ENCODE measurements at places on chromosomes 16 and 17.

DNA sequence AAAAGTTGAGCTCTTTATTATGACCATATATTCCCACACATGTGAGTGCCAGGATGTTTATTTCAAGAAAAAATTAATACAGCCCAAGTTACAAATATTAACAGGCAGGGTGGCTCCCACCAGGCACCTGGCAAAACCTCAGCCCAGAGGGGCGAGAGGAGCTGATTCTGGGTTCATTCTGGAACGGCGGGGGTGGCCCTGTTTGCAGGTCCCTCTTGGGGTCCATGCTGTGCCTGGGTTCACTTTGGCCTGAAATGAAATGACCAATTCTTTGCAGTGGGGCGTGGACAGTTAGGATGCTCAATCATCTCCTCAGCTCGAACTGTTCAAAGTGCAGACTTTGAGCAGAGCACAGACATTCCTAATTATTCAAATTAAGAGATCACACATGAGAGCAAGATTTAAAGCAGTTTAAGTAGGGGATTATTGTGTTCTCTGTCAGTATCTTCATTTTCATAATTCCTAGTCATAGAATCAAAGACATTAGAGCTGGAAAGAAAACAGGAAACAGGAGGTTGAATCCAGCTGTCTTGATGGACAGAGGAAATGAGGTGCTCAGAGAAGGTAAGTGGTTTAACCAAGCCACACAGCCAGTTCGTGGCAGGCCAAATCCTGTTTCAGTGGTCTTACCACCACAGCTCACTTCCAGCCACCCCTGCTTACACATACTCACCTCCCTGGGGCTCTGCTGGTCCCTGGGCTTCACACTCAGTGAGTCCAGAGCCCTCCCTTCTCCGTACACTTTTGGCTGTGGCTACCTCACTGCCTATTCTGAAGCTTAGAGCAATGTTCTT lies 363.9 kb upstream of the TNRC6C start:
- peak; percentile 54 for DNase-seq

DNA sequence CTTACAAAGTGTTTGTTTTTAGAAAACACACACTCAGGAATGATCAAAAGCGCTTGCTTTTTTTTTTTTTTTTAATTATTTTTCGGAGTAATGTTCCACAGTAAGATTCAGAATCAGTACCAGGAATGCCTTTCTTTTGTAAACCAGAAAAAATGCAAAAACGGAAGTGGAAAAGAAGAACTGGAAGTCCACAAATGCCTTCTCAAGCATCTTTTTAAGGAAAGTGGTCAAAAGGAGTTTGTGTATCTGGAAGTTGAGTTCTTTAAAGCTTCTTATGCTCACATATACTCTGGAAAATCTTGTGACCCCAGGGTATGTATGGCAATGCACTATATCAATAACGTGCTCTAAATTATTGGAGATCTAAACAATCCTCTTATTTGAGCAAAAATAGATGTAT lies 126.0 kb downstream of the ABCA8 start:
- no peak for DNase-seq

GRCh38 chr17:50967795-50968194 lies 101.6 kb upstream of the TOB1 start:
- no peak for DNase-seq

DNA sequence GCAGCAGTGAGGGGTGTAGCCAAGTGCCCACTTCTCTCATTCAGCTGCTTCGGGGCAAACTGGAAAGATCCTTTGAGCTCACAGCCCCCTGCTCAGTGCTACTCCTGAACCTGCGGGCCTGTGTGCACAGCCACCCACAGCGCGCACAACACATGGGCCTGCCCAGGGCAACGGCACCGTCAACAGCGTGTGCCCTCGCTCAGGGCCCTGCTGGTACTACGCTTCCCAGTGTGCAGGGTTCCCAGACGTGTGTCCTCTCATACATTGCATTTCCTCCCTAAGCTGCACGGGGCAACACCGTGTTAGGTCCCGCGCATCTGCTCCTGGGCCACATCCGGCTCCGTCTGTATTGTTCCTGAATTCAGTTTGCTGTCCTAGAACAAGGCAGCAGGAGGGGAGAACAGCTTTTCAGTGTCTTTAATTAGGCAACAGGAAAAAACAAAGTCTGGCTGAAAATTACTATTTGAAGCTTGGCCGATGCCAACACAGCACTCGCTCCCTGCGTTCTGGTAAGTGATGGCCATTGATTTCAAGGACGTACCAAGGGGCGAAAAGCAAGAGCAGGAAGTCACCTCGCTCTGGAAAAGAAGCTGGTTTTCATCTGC lies 15.2 kb downstream of the MRM3 start:
- no peak for DNase-seq

GRCh38 chr17:50482516-50482915 lies 3.9 kb downstream of the RSAD1 start:
- DNase-seq, result peak; percentile 32

GRCh38 chr17:45976391-45976754 lies 22.7 kb upstream of the STH start:
- no peak for DNase-seq

- DNase-seq, result no peak
Observed at GRCh38 chr17:76262732-76263344, 2.3 kb upstream of the UBALD2 start.

DNA sequence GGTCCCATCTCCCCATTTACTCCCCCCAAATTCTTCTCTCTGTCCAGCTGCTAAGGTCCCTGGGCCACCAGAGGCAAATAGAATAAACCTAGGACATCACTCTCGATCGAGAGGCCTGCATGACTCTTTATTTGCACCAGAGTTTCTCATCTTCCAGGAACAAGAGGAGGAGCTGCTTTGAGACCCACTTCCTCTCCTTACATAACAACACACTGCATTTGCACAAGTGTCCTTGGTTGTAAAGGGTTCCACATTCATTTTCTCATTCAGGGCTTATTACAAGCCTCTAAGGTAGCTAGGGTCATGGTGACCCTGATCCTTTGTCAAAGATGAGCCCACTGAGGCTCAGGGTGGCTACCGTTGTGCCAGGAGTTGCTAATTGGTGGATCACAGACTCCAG lies 38.1 kb upstream of the RHOT1 start:
- DNase-seq, result no peak

DNA sequence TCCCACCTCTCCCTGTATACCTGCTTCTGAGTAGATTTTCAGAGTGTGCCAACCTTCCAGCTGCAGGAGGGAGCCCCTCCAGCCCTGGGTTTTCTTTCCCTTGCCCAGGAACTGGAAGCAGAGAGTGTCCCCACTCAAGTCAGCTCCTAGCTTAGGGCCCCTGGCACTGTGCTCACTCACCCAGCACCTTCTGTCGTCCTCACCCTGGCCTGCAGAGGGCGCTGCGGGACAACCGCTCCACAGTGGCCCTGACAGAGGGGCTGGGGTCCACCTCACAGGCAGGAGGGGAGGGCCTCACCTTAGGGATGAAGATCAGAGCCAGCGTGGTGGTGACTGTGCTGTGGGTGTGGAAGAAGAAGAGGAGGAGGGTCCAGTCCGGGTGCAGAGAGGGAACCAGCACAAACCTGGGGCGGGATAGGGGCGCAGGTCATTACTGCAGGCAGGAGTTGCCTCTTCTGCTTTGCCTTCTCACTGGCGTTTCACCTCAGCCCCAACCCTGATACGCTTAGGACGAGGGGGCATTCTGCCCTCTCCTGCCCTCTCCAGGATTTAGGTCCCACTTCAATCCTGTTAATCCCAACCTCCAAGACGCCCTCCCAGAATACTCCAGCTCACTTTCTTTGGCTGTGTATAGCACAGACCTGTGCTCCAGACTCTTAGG lies 10.0 kb downstream of the GPR179 start:
- DNase-seq, result no peak

DNA sequence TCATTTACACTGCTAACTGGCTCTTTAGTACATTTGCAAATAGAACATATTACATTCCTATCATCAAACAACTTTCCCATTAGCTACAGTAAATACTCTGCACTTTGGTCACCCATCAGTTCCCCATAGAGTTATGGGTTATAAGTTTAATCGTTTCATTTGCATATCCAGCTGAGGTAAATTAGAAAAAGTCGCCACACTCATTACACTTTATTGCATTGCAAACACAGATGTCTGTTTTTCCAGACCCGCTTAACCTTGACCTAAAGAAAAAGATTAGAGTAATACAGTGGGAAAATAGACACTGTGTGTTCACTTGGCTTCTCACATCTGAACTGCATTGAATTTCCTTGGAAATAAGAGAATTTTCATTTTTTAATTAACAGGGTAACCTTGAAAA lies 213.1 kb upstream of the PSMD7 start:
- DNase-seq, result no peak

- no peak for DNase-seq
Observed at GRCh38 chr17:20995164-20995872, 47.5 kb downstream of the USP22 start.

DNA sequence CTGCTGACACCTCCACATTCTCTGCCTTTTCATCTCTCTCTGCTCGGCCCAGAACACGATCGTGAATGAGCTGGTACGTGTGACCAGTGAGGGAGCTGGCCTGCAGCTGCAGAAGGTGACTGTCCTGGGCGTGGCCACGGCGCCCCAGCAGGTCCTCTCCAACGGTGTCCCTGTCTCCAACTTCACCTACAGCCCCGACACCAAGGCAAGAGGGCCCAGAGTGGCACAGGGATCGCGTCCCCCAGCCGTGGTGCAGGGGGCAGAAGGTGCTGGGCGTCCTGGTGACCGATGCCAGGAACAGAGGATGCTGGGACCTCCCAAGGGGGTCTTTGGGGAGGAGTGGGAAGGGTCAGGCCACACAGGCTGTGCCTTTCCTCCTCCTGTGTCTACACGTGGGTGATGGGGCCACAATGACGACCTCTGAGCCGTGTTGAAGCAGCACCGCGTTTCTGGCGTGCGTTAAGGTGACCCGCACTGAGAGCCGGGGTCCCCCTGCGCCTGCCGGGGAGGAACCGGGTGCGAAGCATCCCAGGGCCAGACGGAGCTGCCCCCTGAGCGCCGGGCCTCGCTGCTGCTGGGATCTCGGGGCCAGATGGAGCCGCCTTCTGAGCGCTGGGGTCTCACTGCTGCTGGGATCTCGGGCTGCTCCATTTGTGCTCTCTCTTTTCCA lies 17.4 kb downstream of the GAA start:
- DNase-seq, result no peak

DNA sequence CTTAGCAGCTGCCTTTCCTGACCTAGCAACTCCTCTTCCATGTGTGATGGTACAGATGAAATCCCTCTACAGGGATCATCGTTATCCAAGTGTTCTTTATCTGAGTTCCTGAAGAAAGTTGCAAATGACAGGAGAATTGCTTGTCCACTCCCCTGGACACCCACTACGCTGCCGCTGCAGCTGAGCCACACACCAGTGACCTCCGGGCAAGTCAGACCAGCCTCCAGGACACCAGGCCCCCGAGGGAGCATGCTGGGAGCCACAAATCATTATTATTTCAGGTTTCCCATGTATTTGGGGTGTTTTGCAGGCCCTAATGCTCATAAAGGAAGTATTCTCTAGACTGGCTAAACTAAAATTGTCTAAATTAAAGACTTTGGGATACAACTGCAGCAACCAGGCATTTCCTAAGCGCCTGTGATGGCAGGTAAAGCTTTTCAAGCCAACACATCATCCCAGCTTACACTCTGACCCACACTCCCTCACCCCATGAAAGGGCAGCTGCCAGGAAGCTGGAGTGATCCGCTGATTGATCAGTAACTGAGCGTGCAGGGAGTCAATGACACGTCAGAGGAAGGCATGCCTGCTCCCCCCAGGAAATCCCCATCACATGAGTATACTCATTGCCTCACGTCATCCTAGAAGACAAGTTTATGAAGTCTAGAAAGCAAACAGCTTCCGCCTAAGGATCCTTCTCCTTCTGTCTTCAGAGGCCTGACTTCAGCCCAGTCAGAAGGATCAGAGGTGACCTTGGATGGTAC lies 14.4 kb downstream of the FA2H start:
- DNase-seq, result peak; percentile 50

All from Jurkat, Clone E6-1 (cell line).